NCI-H446 (cell line): ENCODE measurements at places on chromosomes 3 and 15.

- DNase-seq, result no peak
Measured at GRCh38 chr3:149519912-149520311, 45.4 kb downstream of the TM4SF4 start.

DNA sequence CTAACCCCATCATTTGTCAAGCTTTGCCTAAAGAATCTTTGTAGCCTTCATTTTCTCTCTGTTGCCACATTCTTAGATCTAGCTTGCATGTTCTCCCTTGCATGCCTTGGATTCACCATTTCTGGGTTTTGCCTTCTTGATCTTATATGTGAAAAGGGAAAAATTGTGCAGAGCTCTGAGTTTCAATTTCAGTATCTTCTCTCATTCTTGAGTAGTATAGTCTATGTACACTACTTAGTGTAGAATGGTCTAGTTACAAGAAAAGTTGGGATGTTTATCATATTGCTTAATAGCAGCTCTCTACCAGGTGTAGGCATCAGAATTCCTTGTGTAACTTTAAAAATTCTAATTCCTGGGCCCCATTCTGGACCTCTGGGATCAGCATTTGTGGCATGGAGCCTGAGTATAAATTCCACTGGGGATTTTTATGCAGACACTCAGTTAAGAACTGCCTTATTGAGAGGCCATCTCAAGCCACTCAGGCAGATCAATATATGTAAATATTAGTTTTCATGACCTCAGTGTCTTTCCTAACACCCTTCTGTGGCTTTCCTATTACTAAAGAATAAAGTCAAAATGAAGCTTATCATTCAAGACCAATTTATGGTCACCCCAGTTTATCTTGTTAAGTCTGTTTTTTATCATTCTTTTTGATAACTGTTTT, 23.4 kb downstream of the GTF2E1 start:
- DNase-seq, result no peak

- peak; percentile 46 for DNase-seq
Measured at GRCh38 chr3:171850320-171850959, 7.3 kb downstream of the TMEM212 start.

DNA sequence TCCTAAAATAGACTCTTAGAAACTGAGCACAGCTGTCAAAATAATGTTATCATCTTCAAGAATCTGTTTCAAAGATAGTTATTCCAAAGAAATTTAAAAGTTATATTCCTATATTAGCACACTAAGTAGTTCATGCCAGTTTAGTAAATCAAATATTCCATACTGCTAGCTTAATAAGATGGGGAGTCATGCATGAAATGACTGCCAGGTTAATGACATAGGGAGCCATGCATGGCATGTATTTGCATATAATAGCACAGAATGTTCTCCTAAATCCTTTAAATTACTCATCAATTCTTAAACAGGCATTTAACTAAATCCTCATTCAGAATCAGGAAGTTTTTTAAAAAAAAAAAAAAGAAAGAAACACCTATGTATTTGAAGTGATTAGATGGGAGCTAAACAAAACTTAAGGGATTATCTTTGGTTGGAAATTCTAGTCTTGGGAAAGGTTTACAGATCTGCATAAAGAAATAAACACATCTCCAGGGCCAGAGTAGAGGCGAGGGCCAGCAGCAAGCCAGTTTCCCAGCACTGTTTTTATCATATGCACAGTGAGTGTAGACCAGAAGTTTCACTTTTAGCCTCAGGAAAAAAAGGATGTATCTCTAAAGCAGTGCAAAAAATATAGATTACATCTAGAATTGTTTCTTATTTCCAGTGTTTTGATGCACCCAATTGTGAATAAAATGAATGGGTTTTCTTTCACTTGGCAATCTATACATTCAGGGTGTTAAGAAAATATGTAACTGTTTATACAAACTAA, 366.4 kb upstream of the AGTR1 start:
- no peak for DNase-seq

DNA sequence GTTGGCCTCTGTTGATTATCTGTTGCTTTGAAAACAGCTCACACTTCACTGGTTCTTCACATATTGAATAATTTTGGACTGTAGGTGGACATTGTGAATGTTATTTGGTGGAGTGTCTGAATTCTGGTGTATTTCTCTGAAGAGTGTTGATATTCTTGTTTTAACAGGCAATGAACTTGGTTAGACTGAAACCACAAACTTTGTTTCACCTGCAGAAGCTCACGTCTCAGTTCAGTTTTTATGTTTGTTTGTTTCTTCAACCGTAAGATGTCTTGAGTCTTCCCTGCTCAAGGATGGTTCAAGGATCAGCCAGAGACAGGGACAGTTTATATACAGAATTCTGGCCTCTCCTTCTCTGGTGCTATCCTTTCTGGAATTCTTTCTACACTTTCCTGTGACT, 43.6 kb downstream of the C3orf20 start:
- DNase-seq, result no peak

DNA sequence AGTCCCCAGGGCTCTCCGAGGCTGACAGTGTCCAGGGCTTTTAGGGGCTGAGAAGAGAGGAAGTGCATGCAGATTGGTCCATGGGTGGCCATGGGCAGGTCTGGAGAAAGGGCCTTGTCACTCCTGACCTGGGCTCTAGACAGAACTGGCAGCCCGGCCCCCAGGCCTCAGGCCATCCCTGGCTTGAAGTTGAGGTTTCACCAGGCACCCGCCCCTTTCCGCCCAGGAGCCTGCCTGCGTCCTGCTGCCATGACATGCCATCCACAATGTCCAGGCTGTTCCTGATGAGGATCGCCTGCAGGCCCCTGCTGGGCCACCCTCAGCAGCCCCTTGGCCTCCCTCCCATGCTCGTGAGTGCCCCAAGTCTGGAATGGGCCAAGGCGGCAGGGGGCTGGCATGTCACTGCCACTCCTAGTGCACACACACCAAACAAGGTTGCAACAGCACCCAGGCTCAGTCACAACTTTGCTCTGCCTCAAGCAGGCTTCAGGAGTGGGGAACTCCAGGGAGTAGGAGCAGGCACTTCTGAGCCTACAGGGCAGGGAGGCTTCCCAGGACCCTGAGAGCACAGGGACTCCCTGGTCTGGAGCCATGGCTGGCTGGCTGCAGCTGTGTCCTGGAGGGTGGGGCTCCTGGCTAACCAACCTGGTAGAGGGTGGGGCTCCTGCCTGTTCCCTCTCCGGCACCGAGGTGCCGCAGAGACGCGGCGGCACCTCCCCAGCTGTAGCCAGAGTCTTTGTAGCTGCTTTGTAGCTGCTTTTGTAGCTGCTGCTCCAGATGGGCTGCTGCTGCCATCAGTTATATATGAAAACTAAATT, 1457.1 kb upstream of the GBE1 start:
- DNase-seq, result no peak

- peak; percentile 3 for DNase-seq
Measured at GRCh38 chr3:17431004-17431403, 311.4 kb downstream of the TBC1D5 start.

DNA sequence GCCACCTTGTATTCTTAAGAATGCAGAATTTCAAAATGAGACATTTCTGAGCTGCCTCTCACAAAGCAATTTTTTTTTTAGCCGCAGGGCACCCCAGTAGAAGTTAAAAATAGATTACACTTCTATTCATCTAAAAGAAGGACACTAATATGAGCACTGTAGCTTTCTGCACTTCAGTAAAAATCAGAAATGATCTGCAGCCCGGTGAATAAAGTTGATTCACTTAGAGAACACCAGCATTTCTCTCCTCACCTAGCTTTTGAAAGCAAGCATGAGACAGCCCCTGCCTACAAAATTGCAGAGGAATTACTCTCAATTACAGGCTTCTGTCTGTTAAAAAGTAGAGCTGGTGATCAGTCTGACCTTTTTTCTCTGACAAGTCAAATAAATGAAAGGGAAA, 1062.4 kb downstream of the FHIT start:
- no peak for DNase-seq

- DNase-seq, result no peak
Measured at GRCh38 chr3:47455806-47456452, 19.8 kb downstream of the SCAP start.

DNA sequence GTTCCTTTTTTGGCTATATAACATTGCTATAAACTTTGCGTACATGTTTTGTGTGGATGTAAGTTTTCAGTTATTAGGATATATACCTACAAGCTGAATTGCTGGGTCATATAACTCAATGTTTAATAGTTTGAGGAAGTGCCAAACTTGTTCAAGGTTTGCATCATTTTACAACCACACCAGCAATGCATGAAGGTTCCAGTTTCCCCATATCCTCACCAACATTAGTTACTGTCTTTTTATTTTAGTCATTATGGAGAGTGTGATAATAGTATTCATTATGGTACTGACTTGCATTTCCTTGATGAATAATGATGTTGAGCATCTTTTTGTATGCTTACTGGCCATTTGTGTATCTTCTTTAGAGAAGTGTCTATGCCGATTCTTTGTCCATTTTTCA, 112.3 kb downstream of the NR1I2 start:
- DNase-seq, result no peak

- DNase-seq, result no peak
Measured at GRCh38 chr15:96333131-96334016, 2.9 kb downstream of the NR2F2 start.

DNA sequence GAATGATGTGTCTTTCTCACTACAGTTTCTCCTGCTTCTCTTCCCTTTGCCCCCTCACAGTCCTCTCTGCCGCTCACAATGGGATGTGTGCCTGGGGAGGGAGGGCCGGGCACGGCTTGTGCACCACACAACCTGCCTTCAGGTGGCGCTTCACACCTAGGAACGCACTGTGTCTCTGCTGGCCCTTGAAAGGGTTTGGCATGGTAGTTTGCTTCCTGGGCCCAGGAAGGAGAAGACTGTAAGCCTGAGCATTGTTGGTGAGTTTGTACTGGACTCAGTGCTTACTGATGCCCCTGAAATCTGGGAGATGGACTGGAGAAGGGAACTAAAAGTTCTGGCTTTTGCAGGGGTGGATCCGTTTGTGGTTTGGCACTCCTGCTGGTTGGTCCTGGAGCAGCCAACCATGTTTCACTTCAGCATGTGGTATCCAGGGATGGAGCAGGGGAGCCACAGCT, 9.2 kb downstream of the ALPK3 start:
- no peak for DNase-seq

GRCh38 chr3:31405515-31405914, 127.2 kb upstream of the STT3B start:
- no peak for DNase-seq

GRCh38 chr15:70853318-70853972, 512 bp downstream of the LARP6 start:
- DNase-seq, result no peak
